AML-193 (cell line): ENCODE measurements at places on chromosomes 11 and 22.

DNA sequence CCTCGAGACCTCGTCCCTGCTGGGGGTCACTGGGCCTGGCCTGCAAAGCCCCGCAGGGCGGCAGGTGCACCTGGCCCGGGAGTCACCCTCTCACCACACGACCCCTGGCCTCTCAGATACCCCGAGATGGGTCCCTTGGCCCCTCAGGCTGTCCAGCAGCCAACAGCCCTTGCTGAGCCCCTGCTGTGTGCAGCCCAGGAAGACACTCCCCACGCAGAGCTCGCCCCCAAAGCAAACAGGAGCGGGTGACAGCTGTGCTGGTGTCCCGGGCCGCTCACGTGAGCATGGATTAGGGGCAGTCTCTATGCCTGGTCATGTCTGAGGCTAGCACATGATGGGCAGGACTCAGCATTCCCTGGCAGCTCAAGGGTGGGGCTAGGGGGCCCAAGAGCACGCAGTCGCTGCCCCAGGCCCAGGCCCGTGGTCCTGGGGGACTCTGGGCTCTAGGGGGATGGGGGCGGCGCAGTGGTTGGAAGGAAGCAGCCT is 31.3 kb downstream of the WNT7B start:
- no peak for DNase-seq

DNA sequence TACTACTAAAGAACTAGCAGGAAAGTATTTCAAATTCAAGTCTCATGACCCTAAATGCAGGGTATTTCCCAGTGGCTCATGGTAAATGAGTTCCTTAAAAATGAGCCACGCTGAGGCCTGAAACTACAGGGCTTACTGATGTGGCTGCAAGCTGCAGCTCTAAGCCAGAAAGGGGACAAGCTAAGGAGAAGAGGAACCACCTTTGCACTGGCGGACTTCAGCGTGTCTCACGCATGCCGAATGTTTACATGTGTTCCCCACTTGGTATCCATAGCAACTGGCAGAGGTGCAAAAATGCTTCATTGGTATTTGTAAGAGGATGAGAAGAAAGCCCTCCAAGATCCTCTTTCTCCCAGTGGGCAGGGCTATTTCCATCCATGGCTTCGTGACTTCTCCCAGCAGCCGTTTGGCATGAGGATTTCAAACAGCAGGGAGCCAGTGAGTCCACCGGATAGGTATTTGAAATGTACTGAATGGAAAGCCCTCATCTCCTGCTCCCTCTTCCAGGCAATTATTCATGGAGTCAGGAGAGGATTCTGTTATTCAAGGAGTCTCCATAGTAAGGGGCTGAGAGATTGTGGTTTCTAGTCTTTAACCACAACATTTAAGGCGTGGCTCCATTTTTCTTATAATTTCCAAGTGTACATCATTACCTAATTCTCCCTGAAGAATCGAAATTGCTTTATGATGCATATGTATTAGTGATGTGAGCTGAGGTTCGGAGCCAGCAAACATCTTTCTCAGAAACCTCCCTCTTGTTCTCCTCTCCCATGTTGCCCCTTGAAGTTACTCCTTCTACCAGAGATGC is 55.3 kb upstream of the CD44 start:
- peak; percentile 85 for DNase-seq

DNA sequence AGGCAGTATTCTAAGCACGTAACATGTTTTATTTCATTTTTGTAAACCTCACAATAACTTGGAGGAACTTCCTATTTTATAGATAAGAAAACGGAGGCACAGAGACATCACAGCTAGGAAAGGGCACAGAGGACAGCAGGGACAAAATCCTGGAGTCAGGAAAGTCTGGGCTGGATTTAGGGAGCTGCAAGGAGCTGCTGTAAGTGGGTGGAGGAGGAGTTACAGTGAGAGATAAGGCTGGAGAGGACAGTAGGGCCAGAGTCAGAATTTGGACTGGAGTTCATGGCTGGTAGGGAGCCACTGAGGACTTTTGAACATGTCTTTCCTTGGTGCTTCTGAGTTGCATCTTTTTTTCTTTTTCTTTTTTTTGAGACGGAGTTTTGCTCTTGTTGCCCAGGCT is 32.2 kb upstream of the PTPRJ start:
- DNase-seq, result no peak

DNA sequence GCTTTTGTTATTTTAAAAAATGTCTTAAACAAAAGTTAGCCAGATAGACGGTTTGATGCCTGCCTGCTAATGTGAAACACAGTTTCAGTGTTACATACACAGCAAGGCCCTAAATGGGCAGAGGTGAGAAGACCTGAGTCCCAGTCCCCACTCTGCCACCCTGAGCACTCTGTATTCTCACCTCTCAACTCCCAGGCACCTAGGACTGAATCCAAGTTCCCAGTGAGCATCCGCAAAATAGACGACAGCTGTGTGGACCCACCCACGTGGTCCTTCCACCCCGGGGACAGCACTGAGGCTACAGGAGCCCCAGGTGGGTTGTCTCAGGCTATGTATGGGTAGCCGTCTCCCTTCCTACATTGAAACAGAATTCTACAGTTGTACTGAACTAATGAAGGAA is 111.5 kb downstream of the RPL27A start:
- no peak for DNase-seq

DNA sequence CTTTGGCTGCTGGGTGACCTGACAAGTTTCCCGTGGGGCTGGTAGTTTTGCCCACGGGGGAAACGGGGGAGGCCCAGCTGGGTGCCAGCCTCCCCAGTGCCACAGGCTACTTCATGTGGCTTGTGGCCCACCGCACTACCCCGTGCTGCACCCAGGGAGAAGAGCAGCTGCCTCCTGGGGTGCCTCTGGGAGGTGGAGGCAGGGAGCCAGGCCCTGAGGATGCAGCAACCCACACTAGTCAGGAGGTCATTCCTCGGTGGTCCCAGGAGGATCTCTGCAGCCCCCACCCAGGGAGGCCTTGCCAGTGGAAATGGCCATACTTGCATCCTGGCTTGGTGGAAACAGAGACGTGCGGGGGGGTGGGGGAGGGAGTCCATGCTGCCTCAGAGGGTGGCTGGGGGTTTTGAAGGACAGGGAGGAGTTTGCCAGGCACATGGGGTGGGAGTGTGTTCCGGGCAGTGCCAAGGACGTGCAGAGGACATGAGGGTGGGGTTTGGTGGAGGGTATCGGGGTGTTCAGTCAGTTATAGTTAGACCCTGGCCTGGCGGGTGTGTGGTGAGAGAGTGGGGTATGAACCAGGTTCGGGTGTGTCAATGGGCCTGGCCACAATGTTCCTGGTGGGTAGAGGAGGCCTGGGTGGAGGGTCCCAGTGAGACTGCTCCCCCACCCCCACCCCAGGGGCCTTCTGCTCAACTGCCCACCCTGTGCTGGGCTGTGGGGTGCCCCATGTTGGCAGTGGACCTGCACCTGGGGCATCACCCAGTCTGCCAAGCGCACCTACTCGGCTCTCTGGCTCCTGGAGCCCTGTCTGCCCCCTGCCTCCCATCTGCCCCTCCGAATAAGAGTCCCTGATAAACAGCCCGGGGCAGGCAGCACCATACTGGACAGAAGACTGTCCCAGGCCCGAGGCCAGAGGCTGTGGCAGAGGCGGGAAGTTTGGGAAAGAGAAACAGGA is 3.8 kb downstream of the PIM3 start:
- DNase-seq, result no peak

DNA sequence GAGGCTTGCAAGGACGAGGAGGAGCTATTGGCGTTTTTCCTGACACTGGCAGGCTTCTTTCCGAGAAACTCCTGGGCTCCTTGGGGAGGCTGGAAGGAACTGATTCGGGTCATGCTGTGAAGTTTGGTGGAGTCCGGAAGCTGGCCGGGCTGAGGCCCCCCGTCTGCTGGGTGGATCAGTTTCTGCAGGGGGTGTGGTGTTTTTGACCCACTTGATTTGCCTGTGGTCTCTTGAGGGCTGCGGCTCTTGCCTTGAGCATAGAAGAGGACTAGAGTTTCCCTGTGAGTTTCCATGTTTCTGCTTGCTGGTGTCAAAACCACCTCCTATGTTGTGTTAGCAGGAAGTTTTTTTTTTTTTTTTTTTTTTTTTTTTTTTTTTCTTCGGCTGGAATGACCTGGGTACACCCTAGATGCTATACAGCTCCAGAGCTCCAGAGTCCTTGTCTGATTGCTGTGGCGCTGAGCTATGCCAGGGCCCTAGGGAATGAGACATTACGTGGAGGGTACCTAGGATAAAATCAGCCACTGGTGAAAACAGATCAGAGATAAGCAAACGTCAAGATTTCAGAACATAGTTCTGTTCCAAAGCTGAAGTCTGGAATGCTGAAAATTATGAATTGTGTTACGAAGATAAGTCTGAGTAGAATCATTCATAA is 728 bp downstream of the TBC1D22A start:
- DNase-seq, result no peak

GRCh38 chr22:35359380-35360065 is 21.4 kb upstream of the HMOX1 start:
- no peak for DNase-seq

- DNase-seq, result no peak
Measured at GRCh38 chr22:50058906-50059880, 1.1 kb upstream of the TTLL8 start.

- DNase-seq, result peak; percentile 80
Measured at GRCh38 chr11:22734628-22735345, 68.4 kb downstream of the GAS2 start.

GRCh38 chr11:78927511-78927910 is 352.8 kb upstream of the NARS2 start:
- DNase-seq, result no peak

GRCh38 chr11:72721689-72722049 is 30.5 kb downstream of the ARAP1 start:
- no peak for DNase-seq

- DNase-seq, result no peak
Measured at GRCh38 chr22:30873661-30874060, 94.9 kb downstream of the MORC2 start.

GRCh38 chr11:119586181-119586580 is 142.8 kb downstream of the NECTIN1 start:
- DNase-seq, result no peak

DNA sequence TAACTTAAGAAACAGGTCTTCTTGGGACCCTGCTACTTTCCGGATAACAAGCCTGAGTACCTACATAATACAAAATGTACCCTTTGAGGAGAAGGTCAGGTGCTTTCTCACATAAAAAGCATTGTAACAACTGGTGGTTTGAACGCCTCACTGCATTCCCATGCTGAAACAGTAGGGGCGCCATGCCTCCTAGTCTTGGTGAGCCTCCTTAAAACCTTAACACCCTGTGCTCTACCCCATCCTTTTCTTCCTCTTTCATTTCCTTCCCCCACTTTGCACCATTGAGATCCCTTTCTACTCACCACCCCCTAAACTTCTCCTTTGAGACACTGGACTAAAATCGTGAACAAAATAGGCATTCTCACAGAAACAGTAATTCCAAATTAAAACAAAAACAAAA is 729.3 kb downstream of the NTM start:
- DNase-seq, result no peak

DNA sequence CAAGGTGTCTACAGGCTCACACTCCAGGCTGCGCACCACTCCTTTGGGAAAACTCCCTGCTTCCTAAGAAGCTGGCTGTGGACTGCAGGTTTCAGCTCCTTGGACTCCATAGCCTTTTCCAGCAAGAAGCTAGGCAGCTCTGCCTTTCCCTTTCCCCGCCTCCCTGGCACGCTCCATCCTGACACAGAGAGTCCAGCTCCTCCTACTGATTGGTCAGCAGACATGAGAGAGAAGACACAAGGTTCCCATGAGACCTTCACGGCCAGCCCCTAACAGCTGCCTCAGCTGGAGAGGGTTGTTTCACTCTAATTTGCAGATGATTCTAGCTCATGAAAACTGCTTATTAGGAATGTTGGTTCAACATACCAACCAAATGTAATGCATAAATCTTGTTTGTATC is 27.6 kb downstream of the TENM4 start:
- no peak for DNase-seq

DNA sequence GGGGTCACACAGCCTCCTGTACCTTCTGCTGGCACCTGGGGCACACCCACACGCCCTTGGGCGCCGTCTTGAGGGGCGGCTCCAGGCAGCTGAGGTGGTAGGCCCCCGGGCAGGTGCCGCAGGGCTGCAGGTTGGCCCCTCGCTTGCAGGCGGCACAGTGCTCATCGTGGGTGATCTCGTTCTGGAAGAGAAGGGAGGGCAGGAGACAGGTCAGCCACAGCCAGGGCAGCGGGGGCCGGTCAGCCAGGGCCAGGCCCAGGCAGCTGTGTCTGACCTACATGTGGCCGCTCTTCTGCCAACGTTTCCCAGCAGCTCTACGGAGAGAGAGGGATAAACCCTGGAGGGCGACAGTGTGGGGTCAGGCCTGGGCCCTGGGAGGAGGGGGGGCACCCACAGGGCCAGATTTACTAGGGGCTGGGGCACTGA is 121.9 kb downstream of the PHF21B start:
- DNase-seq, result no peak

DNA sequence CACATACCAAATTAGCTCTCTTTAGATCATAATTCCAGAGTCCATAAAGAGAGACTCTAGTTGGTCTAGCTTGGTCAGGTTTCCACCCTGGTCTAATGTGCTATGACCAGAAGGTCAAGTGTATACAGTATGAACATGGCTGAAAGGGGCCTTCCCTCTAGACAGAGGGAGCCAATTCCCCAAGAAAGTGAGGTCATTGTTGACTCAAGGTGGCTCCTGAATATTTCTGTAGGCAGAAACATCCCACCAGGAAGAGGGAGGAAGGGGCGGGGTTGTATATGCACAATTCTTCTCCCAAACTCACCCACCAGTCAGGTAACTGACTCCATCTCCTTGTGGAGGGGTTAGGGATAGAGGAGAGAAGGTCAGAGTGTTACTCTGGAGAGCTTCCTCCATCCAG is 281.8 kb upstream of the PLET1 start:
- DNase-seq, result no peak

GRCh38 chr22:44916281-44917231 is 93.2 kb downstream of the PHF21B start:
- no peak for DNase-seq

DNA sequence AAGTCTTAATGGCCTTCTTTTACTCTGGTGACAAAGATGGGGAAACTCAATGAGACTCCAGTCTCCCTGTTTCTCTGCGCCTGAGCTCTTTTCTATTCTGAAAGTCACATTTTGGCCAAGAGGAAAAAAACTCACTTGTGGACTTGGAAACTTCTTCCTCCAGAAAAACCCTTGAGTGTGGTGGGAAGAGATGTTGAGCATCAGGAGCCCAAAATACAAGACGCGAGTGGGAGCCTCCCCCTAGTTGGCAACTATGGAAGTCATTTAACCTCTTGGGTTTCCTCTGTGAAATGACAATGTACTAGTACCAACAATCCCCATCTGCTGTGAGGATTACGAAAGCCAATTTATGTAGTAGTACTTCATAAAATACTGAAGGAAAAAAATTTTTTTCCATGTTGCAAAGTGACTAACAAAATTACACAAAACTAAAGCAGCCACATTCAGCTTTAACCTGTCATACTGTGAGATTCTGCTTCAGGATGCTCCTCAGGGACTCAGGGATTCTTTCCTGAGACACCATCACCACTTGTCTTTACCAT is 524 bp upstream of the SLC25A17 start:
- peak; percentile 13 for DNase-seq

DNA sequence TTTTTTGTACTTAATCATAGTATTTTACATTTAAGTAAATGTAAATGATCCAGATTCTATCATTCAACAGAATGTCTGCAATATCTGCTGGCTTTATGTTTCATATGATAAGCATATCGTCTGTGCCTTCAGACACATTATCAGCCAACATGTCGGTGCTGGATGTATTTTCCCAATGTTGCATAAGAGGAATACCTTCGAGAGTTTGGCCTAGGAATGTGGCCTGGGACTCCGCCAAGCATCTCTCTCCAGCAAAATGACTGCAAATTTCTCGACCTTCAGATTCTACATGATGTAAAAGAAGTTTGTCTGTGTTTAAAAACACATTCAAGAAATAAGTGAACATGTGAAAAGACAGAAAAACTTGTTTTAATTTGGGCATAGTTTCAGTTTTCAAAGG is 6.9 kb downstream of the BDNF start:
- DNase-seq, result no peak
